ENCODE measurements at places on chromosomes 3 and 15.
A peak's percentile ranks its signal among the peaks of the same experiment; 100 is the strongest.

- no peak for DNase-seq
Measured at GRCh38 chr3:29194139-29194538, 86.7 kb upstream of the RBMS3 start.

GRCh38 chr15:71149646-71150557 is 34.6 kb downstream of the THSD4 start:
- DNase-seq, result no peak

DNA sequence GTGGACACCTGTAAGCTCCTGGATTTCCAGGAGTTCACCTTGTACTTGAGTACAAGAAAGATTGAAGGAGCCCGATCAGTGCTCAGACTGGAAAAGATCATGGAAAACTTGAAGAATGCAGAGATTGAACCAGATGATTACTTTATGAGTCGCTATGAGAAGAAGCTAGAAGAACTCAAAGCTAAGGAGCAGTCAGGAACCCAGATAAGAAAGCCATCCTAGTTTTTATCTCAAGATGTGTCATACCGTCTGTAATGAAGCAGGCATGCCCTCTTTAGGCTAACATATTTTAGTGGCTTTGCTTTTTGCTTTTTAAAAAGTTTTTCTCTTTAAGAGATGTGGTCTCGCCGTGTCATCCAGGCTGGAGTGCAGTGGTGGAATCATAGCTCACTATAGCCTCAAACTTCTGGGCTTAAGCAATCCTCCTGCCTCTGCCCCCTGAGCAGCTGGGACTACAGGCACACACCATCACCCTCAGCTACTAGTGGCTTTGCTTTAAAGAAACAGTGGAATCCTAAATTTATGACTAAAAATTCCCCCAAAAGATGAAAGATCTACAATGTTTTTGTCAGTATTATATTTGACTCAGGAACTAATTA is 28.1 kb downstream of the EXOG start:
- no peak for DNase-seq

DNA sequence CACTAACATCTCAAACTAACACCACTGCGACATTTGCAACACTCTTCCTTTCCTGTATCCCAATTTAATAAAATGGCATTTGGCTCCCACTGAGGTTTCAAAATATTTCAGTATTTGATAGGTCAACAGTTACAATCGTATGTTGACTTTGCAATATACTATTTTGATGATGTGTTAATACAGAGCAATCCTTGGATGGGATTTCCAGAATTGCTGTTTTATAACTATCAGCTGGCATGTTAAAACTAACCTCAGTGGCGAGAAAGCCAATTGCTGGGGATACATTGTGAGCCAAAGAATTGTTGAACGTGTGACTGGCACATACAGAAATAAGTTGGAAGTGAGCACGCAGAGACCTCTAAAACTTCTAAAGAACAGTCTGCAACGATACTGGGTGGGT is 226.1 kb upstream of the LYSMD4 start:
- DNase-seq, result no peak

DNA sequence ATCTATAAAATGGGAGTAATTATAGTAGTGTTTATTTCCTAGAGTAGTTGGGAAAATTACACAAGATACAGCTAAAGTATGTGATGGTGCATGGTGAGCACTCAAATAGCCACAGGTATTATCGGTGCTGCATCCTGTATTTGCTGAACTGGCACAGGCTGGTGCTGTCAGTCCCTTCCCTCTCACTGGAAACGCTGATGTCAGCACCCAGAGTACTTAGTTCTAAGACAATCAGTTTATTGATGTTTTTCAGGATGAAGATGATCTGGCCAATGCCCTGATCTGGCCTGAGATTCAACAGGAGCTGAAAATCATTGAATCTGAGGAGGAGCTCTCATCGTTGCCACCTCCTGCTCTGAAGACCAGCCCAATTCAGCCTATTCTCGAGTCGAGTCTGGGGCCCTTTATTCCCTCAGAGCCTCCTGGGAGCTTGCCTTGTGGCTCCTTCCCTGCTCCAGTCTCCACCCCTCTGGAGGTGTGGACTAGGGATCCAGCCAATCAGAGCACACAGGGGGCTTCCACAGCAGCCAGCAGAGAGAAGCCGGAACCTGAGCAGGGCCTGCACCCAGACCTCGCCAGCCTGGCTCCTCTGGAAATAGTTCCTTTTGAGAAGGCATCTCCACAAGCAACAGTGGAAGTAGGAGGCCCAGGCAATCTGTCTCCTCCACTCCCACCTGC is 49.7 kb downstream of the TMEM39A start:
- DNase-seq, result no peak

DNA sequence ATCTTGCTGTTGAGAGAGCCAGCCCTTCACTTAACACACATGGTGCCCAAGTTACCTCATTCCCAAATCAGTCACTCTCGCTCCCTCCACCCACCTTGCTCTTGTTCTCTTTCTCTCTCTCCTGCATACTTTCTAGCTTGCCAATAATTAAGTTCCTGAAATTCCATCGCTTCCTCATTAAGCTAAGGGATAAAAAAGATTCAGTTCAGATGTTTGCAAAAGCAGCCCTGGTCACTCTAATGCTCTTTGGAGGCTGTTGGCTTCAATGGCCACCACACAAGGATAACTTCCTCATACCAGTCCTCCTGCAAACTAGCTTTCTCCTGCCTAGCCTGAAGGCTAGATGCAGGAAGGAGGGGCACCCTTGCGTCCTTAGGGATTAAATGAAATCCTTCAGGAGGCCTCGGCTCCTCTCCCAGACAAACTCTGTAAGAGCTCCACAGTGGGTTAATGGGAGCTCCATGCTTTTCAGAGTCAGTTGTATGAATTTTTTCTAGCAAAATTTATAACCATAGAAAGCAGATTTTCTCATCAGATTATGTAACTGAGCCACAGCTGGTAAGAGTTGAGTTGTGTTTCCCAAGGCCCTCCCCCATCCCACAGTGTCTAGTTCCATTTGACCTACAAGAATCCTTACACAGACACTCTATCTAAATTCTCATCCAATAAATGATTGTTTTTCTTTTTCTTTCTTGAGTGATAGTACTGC is 176.6 kb upstream of the TRIM42 start:
- DNase-seq, result no peak

- peak; percentile 20 for DNase-seq
Measured at GRCh38 chr3:67083277-67083676, 85.2 kb downstream of the KBTBD8 start.

GRCh38 chr15:97030251-97030650 is 699.8 kb downstream of the NR2F2 start:
- no peak for DNase-seq

DNA sequence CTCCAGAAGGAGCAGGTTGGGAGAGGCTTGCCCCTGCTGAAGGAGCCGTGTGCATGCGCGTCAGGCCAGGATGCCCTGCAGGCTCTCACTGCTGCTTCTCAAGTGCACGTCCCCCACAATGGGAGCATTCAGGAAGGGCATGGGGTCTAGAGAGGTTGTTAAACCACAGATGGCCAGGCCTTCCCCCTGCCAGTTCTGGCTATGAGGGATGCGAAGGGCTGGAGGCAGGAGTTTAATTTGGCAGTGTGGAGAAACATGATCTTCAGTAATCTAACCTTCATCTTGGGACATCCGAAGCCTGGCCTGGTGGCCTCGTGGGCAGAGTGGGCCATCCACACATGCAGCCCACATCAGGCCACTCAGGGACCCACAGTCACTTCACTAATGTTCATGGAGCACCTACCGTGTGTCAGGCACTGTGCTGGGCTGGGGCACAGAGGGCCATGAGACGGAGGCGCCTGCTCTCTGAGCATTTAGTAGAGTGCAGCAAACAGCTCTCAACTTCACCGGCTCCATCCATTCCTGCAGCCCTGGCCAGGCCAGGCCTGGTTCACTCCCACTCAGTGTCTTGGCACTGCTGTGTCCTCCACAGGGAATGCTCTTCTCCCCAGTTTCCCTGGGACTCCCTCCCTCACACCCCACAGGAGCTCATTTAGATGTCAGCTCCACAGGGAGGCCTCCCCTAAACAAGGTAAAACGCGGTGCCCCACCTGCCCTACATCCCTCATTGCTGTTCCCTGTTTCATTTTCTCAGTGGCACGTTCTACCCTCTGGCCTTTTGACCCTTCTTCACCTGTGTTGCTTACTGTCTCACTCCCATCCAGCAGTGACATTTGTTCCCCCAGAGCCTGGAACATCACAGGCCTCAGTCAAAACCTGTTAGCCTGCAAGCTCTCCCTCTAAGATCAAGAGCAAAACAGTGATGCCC is 4.0 kb downstream of the CFAP100 start:
- no peak for DNase-seq

DNA sequence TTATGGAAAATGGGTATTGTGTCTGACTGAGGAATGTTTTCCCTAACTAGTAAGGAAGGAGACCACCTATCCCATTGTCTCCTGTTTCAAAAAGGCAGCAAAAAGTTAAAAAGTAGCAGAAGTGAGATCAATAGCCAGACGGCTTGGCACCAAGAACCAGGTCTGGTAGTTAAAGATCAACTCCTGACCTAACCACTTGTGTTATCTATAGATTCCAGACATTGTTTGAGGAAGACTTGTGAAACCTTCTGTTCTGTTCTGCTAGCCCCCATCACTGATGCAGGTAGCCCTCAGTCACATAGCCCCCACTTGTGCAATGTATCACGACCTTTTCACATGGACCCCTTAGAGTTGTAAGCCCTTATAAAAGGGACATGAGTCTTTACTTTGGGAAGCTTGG is 46.3 kb upstream of the C2CD4B start:
- DNase-seq, result no peak

GRCh38 chr15:66675446-66675845 is 26.6 kb upstream of the SMAD6 start:
- no peak for DNase-seq

GRCh38 chr3:63931290-63931689 is 19.1 kb upstream of the SCAANT1 start:
- no peak for DNase-seq

DNA sequence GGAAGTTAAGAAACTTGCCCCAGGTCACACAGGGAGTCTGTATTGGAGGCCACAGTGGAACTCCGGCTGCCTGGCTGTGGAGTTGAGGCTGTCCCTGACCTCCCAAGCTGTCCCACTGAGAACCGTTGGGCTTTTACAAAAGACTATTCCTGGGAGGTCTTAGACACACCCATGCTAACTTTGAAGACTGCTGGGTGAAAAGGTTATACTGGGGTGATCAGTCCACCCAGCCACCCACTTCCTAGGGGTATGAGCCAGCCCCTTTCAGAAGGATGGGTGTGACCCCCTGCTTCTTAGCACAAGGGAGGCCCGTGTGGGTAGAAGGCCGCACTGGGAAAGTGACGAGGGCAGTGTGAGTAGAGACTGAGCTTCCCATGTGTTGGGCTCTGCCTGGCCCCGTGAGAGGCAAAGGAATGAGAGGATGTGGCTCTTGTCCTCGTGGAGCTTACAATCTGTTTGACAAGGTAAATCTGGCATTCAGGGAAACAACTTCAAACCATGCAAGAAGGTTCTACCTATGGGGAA is 19.0 kb downstream of the MRAS start:
- DNase-seq, result no peak

- no peak for DNase-seq
Measured at GRCh38 chr3:135100366-135100765, 305.3 kb downstream of the EPHB1 start.

GRCh38 chr3:127296959-127297358 is 9.1 kb upstream of the PRR20G start:
- no peak for DNase-seq

DNA sequence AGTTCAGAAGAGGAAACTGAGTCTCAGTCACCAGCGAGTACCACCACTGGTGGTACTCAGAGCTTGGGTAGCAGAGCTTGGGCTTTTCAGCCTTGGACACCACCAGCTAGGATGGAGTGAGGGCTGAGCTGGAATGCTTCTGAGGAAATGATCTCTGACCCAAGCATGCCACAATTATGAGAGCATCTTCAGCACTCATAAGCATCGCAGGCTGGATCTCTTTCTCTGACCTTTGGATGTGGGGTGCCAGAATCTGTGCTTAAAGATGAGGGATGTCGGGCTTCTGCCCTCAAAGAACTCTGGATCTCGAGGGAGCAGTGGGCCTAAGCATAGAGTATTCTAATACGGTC is 36.4 kb downstream of the ZNF710 start:
- DNase-seq, result no peak

GRCh38 chr3:27681249-27681748 is 40.8 kb downstream of the EOMES start:
- no peak for DNase-seq

DNA sequence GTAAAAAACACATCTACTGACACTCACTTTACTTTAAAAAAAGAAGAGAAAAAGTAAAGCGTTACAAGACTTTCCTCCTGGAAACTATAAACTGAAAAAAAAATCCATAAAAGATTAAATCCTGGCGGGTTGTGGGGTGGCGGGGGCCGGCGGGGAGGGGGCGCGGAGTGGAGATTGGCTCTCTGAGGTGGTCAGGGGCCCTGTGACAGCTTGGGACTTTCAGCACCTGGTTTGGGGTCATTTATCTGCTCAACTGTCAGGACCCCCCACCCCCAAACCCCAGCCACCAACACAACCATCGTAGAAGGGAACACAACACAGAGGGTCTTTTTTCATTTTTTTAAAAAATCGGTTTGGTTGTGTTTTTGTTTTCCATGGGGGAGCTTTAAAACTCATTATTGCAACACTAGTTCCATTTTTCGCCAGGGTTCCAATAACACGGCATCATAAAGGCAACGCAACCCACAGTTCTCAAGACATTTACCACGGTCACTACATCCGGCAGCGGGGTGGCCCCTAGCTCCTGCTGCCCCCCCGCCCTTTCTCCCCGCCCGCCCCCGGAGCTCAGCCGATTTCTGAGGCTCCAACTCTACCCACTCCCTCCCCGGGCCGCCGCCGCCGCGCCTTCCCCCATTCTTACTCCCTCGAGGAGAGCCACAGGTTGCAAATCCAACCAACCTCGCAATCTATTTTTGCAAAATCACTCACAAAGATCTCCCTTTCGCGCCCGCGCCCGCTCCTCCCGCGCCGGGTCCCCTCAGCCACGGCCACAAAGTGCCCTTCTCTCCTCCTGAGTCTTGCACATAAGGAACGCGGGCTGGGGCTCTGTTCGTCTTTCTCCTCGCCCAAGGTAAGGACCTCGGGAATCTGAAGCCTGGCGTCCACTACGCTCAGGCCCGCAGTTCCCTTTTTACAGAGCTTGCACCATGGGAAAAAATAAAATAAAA is 1.8 kb downstream of the BCL6 start:
- peak; percentile 42 for DNase-seq
